ENCODE measurements at places on chromosomes 12 and 14.

DNA sequence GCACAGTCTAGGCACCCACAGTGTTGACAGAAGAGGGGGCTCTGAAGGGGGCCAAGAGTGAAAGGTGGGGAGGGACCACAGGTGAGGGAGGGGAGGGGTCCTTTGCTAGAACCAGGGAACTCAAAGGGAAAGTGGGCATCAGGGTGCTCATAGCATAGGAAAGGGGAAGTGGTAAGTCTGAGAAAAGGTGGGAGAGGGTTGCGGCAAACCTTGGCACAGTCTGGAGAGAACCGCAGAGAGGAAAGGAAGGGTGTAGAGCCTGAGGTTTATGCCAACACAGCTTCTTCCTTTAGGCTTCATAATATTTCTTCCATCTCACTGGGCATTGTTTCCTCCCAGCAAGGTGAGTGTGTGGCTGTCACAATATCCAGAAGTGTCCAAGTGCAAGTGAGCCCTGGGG, 11.5 kb upstream of the PLEK2 start:
- DNase-seq, result peak; percentile 72

DNA sequence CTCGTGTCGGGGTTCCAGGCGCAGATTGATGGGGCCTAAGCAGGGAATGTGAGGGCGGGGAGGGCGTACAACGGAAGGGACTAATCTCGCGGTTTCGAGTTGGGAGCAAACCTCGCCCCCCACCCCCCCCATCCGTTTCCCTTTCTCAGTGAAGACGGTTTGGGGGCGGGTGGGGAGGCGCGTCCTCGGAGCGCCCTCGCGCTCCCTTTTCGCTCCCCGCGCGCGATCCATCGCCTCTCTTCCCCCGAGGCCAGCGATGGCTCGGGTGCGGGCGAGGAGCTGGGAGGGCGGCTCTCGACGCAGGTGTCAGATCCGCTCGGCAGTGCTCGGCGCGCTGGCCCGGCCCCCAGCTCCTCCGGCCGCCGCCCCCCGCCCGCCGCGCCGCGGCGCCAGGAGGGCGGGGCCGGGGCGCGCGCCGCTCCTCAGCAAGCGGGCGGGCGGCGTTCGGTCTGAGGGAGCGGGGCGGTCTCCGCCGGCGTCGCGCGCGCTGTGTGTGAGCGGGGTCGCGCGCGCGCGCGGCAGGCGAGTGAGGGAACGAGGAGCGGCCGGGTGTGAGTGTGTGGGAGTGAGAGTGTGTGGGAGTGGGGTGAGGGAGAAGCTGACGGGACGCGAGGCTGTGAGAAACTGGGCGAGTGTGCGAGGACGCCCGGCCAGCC, at the start of gene RIMKLB:
Gene RIMKLB, plus strand, starts transcription at position 516 of the 656 bp plus-strand sequence. CDS start 15,876 bp downstream, outside the sequence.
- DNase-seq, result peak; percentile 79

DNA sequence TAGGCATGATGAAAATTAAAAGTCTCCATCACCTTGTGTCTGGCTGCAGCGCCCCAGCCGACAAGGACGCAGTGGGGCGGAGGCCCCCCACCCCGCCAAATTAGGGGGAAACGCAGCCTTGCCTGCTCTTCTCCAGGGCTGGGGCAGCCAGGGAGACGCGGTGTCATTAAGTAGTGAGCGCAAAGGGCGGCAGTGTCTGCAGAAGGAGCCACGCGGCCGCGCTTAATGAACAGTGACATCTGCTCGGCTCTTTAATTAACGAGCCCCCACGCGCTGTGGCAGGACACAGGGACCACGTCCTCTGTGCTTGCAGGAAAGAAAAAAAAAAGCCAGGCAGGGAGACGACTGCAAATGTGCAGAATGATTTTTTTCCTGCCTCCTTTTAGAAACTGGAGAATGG, 93.4 kb upstream of the NCOR2 start:
- DNase-seq, result no peak

- no peak for DNase-seq
These were observed 11.1 kb downstream of the CCDC197 start for GRCh38 chr14:94008234-94008633.

DNA sequence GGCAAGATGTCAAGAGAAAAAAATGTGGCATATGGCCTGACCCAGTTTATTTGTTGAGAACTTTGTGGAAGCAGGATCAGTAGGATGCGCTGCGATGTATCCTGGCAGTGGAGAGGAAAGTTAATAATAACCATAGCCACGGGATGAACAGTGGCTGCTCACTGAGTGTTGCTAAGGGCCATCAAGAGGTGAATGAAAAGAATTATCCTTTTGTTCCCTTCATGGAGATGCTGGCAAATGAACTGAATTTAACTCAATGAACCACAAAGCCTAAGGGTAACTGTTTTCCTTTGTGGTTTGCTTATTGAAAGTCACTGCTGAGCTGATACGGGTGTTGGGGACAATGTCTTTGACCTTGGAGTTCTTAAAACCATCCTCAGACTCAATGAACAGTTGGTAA, 476.5 kb downstream of the APAF1 start:
- DNase-seq, result no peak

DNA sequence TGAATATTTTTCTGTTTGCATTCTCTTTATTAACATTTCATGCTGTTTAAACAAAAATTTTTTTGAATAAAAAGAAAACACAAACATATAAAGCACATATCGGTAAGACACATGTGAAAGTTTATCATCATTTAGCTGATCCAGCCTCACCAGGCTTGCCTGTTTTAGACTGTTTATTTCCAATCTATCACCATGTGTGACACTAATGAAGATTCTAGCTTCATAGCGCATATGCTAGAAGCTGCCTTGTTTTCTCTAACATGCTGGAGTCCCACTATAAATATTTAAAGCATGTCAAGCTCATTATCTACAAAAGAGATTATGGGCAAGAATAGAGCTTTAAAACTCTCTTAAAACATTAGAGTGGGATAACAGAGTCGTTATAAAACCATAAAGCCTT, 25.4 kb upstream of the ADAMTS20 start:
- no peak for DNase-seq

DNA sequence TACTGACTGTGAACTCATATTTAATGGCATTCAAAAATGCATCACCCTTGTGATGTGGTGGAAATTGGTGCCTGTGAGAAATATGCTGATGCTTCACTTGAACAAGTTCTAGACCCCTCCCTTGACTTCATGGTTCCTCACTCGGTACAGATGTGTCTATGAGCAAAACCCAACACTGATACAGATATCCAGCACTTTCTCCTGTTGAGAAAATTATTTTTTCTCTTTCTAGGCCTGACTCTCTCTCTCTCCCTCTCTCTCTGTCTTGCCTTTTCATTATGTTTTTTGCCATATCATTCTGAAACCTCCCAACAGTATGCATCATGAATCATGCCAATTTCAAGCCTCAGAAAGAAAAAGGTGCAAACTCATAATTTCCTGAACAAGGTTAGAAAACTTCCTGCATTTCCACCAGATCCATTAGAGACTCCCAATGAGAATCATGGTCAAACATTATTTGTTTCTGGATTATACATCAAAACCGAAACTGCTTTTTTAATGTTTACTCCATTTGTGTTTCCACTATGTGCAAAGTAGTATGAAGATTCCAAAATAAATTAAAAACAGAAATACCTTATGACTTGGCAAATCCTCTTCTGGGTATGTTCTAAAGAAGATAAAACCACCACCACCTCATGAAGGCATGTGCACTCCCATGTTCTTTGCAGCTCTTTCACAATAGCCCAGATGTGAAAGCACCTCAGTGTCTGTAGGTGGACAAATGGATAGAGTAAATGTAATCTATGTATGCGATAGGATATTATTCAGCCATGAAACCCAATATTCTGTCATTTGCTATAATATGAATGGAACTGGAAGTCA, 543.6 kb downstream of the TMEM121 start:
- no peak for DNase-seq

DNA sequence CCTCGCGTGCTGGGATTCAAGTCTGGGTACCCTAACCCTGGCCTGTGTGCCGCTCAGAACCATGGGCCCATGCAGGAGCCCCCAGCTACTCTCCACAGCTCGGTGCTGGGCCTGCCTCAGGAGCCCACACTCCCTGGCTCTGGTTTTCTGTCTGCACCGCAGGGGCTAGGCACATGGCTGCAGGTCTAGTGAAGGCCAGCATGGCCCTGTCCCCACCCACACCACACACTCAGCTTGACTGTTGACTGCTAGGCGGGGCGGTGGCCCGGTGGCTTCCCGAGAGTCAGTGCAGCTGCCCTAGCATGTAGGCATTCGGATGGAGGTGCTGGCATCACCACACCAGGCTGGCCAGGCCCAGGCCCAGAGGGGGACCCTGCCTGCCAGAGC, 7.9 kb downstream of the INF2 start:
- no peak for DNase-seq

GRCh38 chr12:8890313-8891085, 23.8 kb upstream of the PHC1 start:
- DNase-seq, result peak; percentile 57

GRCh38 chr14:50631408-50631821, 36.7 kb downstream of the SAV1 start:
- no peak for DNase-seq

DNA sequence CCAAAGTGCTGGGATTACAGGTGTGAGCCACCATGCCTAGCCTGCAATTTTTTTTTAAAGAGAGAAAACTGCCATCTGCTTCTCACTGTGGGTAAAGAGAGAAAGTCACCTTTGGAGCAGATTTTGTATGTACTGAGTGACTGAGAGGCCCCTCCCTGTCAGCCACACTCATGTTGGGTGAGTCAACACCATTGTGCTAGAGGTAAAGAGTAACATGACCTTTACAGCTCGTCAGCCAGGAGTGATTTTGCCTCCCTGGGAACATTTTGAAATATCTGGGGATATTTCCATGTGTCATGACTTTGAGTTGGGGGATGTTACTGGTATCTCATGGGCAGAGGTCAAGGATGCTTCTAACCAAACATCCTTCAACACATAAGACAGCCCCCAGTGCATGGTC, 115.2 kb downstream of the KSR2 start:
- no peak for DNase-seq

GRCh38 chr14:96925422-96925821, 128.2 kb downstream of the VRK1 start:
- no peak for DNase-seq

DNA sequence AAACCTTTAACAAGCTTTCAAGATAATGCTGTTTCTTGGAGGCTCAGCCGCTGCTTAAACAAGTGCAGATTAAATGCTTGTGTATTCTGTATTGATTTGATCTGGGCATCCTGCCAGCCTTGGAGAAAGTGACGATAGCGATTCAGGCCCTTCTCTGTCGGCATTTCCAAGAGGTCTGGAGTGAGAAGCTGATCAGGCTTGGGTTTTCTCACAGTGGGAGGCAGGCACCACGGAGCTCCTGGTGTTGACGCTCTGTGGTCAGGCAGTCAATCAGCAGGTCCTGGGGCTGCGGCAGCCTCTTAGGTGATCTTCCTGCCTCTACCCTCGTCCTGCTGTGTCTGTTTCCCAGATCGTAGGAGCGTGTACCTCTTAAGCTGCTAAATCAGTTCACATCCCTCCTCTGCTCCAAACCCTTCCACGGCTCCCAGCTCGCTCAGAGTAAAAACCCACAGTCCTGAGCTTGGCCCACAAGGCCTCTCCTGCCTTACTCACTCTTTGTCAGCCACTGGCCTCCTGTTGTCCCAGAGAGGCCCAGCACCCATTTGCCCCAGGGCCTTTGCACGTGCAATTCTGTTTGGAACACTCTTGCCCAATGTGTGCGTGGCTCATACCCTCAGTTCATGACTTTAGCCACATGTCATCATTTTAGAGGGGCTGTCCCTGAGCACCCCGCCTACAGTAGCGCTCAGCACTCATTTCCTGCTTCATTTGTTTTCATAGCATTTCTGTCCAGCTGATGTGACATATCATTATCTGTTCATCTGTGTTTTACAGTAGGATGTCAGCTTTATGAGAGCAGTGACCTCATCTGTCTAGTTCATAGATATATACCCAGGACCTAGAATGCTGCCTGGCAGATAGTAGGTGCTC, 155.4 kb downstream of the AACS start:
- peak; percentile 50 for DNase-seq

- DNase-seq, result no peak
These were observed 29.7 kb downstream of the PRMT8 start for GRCh38 chr12:3520711-3521110.

DNA sequence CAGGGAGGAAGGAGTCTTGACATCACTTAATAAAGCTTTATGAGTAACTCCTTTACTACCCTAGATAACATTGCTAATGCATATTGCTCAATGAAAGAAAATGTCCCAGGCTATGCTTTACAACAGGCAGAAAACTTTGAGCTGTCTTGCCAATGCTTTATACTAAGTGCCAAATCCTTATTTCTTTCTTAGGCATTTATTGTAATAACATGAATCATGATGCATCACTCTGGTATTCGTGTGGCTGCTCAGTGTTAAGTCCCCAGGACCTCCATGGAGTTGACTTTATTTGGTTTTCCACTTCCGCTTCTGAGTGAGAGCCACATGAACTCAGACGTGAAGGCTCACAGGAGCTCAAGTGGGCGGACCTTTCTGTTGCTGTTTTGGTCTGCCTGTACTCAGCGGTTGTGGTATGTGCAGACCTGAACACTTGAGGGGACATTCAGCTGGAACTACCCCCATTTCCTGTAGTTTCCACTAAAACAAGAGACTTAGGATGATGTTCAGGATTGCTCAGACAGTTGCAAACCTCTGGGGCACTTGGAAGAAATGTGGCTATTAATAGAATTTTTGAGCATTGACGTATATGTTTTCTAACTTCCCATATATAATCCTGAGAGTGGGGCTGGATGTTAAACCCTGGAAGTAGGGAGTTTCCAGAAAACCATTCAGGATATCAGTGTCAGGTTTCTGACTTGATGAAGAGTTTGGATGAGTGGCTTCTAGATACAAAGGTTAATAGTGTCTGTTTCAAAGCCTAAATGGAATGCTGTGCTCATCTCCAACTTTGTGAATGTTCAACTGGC, 258.6 kb downstream of the MSRB3 start:
- no peak for DNase-seq

- DNase-seq, result peak; percentile 30
These were observed 10.2 kb upstream of the LTA4H start for GRCh38 chr12:96045566-96045965.

GRCh38 chr14:65465584-65465983, 53.1 kb downstream of the FUT8 start:
- no peak for DNase-seq

Data from NB4 (cell line).